ENCODE measurements at places on chromosomes 13 and 19.

DNA sequence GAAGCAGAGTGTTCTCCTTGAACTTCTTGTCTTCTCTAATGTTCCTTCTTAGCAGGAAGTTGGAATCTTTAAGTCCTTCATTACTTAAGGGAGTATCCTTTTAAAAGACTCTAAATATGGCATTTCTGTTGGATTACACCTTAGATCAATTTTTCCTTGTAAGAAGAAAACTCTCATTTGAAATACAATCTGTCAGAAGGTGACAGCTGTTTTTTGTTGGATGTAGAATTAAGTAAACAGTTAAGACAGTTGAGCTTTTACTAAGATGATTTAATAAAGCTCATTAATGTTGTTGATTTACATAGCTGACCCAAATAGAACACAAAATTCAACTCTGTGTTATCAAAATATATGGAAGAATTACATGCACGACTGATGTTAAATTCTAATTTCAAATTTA is 16.7 kb upstream of the MBNL2 start:
- no peak for DNase-seq

GRCh38 chr19:16649734-16650133 is 10.2 kb downstream of the SMIM7 start:
- no peak for DNase-seq

GRCh38 chr13:89865164-89866064 is 1482.1 kb upstream of the MIR17HG start:
- no peak for DNase-seq

- DNase-seq: no peak
These were observed at the start of gene F10 for GRCh38 chr13:113122550-113123225. TSS of gene F10 (plus strand) at chr13:113122799. CDS start at chr13:113122856, 57 bp downstream.

- no peak for DNase-seq
These were observed 215.6 kb downstream of the TDRD3 start for GRCh38 chr13:60612593-60612992.

DNA sequence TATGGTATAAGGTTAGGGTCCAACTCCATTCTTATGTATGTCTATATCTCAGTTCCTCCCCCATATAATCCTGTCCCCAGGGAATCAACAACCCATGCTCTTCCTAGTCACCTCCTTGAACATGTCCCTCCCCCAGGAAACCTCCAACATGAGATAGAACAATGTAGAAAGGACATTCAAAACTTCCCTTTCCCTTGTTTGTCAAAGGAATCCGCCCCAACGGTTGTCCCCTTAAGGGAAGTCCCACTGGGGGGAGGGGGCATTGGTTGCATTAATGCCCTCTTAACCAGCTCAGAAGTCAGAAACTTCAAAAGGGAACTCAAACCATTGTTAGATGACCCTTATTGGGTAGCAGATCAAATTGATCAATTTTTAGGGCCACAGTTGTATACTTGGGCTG is 6.8 kb upstream of the ZNF561 start:
- DNase-seq: no peak

GRCh38 chr19:45507872-45508416 is 665 bp downstream of the VASP start:
- no peak for DNase-seq

- no peak for DNase-seq
These were observed 518.3 kb downstream of the GPC6 start for GRCh38 chr13:93744886-93745285.

DNA sequence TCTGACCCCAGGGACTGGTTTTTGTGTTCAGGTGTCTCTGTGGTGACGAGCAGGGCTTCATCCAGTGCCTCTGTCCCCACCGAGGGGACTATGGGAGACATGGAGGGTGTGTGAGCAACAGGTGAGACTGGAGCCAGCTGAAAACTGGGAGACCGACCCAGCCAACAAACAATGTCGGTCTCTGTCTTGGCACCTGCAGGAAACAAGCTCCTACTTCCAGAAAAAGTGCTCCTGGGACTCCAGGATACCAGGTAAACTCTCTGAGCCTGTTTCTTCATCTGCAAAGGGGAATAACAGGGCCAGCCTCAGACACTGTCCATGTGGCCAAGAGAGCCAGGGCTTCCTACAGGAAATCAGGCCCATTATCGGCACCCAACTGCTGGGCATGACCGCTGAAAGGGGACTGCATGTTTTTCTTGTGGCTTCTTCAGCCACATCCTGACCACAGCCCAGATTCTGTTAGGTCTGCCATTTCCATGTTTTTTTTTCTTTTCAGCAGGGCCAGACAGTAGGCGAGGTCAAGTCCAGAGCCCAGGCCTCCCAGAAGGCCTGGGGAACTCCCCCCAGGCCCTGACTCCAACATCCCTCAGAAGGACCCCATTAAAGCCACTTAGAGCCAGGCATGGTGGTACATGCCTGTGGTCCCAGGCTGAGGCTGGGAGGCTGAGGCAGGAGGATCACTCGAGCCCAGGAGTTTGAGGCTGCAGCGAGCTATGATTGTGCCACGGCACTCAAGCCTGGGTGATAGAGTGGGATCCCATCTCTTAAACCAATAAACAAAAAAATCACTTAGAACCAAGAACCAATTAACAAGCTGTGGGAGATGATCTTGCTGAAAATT is 836 bp upstream of the BST2 start:
- no peak for DNase-seq

GRCh38 chr19:16143399-16144215 is at the start of gene HSH2D:
TSS of gene HSH2D (plus strand) at chr19:16143685. CDS start at chr19:16148751, 5,066 bp downstream.
- DNase-seq: peak; percentile 44

All from stimulated activated CD4-positive, alpha-beta T cell treated with anti-CD3 and anti-CD28 coated beads, Interleukin-1b, Interleukin-23, amount 100 ng/mL, for 24 hours (primary cell).